ENCODE measurements at places on chromosomes 16 and 17.

DNA sequence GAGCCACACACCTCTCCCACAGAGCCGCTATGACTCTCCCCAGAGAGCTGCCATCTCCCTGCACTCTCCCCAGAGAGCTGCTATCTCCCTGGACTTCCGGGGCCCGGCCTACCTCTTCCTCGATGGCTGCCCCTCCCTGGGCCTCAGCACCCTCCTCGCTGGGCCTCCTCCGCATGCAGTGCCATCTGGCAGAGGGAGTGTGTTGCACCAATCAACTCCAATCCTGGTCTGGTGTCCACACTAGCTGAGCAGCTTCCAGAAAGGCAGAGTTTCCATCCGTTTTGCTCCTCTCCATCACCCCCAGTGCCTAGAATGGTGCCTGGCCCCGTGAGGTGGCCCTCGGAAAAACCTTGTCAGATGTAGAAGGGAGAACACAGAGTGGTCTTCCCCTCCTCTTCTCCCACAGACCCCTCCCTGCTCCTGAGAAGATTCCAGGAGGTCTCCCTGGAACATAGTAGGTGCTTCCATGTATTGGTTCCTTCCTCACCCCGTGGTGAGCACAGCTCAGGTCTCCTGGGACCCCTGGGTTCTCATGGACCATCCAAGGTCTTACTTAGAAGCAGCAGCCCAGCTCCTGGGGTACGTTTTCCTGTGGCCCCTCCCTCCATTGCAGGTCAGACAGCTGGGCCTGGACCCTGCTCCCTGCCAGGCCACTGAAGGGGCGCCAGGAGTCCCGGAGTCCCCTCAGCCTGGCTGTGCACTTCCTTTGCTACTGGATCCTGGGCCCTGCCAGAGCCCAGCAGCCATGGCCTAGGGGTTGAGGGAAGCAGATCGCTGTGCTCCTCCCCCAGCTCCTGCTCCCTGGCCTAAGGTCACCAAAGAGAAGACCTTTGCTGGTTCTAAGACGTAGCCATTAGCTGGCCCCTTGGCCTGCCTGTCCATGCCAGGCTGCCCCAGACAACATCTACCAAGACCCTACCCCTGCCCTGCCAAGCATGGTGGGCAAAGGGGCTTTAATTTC lies 233.8 kb upstream of the GSE1 start:
- DNase-seq, result no peak

GRCh38 chr17:73983621-73984400 lies 219.7 kb upstream of the RPL38 start:
- no peak for DNase-seq

DNA sequence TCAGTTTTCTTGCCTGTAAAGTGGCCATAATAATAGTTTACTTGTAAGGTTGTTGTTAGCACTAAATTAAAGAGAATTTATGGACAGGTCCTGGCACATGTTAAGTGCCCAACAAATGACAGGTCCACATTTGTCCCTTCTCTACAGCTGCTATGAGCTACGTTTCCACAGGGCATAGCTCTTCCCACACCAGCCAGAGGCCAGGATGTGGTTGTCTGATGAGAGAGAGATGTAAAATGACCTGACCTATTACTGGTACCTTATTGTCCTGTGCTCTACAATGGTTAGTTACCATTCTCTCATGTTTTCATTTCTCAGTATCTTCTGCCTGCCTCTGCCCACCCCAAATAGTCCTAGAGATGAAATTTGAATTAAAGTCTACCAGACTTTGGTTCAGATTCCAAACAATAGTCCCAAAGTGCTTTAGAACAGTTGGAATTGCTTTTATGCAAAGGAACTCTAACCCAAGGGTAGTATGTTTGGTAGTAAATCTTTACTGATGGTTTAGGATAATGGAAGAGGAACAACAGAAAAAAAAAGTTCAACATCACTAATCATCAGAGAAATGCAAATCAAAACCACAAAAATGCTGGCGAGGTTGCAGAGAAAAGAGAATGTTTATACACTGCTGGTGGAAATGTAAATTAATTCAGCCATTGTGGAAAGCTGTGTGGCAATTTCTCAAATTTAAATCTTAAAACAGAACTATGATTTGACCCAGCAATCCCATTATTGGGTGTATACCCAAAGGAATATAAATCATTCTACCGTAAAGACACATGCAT lies 57.1 kb upstream of the ANKFN1 start:
- no peak for DNase-seq

DNA sequence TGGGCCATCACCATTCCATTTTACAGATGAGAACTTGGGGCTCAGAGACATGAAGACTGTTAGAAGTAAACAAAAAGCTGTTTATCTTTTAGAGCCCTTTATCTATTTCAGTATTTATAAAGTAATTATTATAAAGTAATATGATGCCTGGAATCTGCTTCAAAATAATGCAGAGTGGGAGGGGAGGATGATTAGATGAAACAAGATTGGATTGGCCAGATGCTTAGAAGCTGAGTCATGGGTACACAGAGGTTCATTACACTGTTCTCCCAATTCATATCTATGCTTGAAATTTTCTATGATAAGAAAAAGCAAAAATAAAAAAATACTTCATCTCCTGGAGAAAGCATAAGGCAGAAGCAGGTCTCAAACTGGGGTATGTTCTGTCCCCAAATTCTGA lies 29.4 kb downstream of the TOM1L2 start:
- DNase-seq, result no peak

DNA sequence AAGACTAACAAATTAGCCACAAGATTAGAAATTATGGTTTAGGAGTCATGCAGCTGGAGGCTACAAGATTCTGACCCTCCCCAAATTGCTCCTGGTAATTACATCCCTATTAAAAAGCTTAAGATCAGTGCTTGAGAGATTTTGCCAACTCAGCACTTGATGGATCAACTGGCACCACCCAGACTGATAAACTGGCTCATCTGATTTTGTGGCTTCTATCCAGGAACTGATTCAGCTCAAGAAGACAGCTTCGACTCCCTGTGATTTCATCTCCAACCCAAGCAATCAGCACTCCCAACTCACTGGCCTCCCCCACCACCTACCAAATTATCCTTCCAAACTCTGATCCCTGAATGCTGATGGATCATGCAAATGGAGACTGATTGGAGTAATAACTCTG lies 94.8 kb downstream of the TNFRSF13B start:
- DNase-seq, result no peak

- DNase-seq, result no peak
Measured at GRCh38 chr16:52254746-52255145, 292.2 kb downstream of the TOX3 start.

GRCh38 chr17:82151106-82151957 lies 53.3 kb upstream of the FASN start:
- no peak for DNase-seq

DNA sequence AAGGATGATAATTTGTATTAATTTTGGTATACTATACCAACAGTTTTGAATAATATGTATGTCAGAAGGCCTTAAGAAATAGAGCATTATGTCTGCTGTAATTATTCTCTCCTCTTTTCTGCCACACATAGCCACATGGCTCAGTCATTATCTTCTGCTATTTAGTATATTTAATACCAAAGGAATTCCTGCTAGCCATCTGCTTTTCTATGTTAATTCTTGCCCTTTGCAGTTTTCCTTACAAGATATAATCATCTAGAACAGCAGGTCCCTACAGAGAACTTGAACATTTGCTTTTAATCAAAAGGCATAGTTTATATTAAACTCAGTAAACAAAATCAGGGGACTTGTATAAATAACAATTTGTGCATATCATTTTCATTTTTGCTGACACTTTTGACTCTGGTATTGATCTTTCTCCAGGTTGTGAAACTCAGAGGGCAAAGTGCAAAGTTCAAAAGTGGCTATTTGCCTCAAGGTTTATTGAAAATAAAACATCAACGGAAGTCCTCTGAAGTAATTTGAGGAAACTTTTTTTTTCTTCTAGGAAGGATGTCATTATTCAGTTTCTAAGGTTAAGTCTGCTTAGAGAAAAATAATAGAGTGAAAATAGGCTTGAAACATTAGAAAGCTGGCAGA lies 702.0 kb downstream of the KCNJ2 start:
- no peak for DNase-seq

DNA sequence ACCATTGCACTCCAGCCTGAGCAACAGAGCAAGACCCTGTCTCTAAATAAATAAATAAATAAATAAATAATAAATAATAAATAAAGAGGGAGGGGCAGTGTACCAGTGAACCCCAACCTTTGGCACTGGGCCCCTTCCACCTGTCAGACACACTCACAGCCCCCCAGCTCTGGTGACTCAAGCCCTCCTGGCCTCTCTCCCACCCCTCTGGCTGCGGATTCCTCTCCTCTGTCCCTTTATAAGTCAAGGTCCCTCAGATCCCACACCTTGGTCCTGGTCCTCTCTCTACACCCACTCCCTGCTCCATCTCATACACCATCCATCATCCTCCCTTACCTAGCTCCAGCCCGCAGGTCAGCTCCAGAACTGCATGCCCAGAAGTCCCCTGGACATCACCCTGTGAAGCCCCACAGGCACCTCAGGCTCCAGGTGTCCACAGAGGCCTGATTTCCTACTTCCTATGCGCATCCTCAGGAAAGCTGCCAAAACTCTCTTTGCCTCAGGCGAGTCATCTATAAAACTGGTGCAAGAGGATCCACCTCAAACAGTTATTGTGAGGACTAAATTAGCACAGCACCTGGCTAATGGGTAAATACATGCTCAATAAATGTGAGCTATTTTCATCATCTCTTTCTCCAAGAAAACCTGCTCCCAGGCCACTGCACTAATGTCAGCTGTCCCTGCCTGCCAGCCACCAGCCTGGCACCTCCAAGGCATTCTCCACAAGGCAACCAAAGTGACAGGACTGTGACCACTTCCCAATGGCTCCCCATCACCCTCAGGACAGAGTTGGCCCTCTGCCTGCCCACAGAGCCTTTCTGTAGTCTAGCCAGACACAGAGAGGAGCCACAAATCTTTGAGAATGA lies 46.8 kb downstream of the BEAN1 start:
- no peak for DNase-seq

DNA sequence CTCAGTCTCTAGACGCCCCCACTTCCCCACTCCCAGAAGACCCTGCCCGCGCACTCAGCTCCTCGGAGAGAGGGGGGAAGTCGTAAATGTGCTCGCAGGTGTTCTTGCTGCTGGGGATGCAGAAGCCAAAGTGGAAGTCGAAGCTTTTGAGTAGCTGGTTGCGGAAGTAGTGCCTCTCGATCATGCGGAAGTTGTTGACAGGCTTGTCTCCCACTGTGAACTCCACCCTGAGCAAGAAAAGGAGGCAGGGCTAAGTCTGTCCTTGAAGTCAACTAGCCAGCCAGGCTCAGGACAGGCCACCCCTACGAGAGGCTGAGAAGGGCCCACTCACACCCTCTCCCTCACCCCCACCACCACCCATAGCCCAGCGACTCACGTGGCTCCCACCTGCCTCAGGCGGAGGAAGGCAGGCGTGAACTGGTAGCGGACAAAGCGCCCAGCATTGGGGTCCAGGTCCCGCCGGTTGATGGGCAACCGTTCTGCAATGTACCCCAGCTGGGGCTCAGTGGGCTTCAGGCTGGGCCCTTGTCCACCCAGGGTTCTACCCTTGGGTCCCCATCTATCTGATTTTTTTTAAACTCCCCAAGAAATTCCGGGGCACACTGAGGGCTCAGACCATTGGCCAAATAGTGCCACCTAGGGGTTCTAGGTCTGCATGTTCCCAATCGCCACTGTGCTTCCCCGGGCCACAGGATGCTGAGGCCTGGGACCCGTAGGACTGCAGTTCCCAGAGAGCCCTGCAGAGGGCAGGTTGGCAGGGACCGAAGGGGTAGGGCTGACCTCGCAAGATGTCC lies 4.6 kb downstream of the UNC119 start:
- DNase-seq, result peak; percentile 39

DNA sequence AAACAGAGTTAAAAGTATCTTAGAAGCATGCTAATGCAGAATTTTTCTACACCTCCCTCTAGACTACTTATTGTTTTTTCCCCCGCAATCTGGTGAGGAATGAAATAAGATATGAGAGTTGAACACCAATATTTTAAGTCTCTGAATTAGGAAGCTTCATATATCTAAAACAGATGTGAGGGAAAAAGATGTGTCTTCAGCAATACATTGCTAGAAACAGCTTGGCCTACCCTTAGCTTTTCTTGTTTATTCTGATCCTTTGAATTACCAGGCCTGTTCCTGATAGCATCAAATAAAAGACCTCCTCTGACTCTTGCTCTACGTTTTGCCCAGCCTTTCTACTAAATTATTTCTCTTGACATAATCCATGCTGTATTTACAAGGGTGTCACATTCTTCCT lies 221.8 kb downstream of the CDH11 start:
- DNase-seq, result no peak

GRCh38 chr16:82634955-82635610 lies 8.3 kb downstream of the CDH13 start:
- no peak for DNase-seq

GRCh38 chr17:48915459-48916282 lies 7.5 kb downstream of the UBE2Z start:
- no peak for DNase-seq

DNA sequence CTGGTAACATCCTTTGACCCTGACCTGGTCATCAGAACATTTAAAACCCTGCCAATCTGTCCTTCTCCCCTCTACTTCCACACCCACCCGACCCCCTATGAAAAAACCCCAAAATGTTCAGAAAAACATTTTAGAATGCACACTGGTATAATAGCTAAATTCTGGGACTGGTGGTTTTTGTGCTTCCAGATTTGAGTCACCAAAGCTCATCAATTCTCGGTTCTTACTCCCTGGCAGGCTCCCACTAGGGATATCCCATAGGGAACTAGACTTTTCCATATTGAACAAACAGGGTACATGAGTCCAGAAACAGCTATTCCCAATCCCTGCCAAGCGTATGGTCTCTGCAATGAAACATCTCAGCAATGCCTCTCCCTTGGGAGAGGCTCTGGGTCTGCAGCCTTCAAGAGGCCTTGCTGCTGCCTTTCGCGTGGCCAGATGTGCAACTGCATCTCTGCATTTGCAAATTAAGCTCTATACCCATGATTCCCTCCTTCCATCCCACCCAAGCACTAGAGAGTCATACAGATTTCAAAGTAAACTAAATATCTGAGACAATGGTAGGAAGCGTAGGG lies 67.7 kb downstream of the SMG6 start:
- DNase-seq, result no peak

DNA sequence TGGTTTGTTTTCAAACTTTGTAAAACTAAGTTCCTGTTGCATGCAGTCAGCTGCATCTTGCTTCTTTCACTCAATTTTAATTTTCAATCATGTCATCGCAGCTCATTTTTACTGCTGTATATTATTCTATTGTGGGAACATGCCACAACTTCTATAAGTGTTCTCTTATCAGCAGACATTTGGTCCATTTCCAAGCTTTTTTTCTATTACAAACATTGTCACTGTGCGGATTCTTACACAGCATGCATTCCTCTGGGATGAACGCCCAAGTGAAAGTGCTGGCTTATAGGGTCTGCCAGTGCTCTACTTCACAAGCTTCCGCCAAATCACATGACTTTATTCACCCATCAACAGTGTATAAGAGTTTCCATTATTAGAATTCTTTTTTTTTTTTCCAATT lies 22.7 kb downstream of the GINS3 start:
- no peak for DNase-seq

DNA sequence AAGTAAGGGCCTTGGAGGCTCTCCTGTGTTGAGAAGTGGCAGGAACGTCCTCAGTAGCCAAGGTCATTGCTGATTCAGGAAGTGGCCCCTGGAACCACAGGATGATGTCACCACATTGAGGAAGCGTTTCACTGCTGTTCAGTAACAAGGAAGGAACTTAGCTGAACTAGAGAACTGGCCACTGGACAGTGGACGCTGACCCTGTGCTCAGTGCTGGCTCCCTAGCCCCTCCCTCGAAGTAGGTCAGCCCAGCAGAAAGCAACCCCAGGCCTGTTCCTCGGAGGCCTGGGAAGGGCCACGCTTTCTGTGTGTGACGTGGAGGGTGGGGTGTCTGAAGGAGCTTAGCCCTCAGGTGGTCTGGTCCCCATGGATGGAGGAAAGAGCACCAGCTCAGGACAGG lies 58.3 kb downstream of the B9D1 start:
- DNase-seq, result no peak

- no peak for DNase-seq
Measured at GRCh38 chr17:58528443-58528842, 14.0 kb upstream of the MTMR4 start.
